Aortic smooth muscle cell (primary cell): ENCODE measurements at places on chromosomes 6 and 20. TPM values are rescaled to one million over a fixed set of nuclear protein-coding genes. Genes with fewer than 3 reads are reported as not detected.

ADGRF4 gene
- under 0.01 and 0.13 TPM in 2 replicates for total RNA-seq

BMP7 gene
- total RNA-seq = not detected in 2 replicates

OPRM1 gene
- total RNA-seq = not detected in 2 replicates

IL22RA2 gene
- total RNA-seq = not detected in 2 replicates

HLA-DQA1 gene
- 0.40 TPM in 1 of 2 replicates, not detected in the other for total RNA-seq

PXDC1 gene
- total RNA-seq = 49.0 and 49.4 TPM in 2 replicates

EBF4 gene
- 0.13 and 0.25 TPM in 2 replicates for total RNA-seq
